ENCODE measurements at places on chromosomes 4 and X.

GRCh38 chr4:75308049-75308448 is 206.2 kb downstream of the RCHY1 start:
- no peak for DNase-seq

- no peak for DNase-seq
Measured at GRCh38 chrX:88437563-88437962, 309.5 kb upstream of the CPXCR1 start.

DNA sequence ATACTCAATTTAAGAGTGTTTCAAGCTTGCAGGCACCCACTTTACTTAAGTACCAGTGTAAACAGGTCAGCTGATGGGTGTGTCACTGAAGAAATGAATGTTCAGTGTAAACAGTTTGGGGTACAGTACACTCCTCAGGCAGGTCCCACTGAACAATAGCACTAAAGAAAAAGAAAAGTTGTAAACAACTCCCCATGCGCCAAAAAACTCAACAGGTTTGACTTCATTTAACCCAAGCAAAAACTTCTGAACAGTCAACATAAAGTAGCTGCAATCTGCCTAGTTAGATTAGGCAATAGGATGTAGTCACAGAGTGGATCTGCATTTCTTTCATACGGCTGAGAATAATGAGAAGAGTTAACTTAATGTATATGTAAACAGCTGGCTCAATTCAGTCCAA is 93.2 kb downstream of the FAM13A start:
- DNase-seq: no peak

DNA sequence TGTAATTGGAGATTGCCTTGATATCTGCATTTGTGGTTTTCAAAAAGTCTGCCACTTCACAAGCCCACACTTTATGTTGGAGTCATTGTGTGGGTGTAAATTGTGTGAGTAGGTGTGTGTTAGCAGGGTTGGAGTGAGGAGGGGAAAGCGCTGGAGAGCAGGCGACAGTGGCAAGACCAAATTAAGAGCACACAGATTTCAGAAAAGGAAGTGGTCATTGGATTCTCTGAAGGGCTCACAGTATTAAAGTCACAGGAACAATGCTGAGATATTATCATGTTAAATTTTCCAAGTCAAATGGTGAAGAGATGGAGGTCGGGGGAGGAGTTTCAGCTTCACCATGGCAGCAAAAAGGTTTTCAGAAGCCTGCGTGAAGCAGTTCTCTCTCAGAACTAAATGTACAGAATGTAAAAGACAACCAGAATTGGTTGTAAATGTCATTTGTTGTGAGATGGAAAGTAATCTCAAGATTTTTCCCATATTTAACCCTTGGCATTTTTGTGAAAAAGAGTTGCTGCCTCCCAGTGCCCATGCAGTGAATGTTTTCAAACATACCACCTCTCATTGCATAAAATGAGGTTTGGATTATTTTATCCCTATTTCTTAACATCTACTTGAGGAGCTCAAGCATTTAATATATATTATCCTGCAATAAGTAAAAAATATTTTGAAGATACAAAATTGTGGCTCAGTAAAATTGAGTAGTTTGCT is 265.9 kb downstream of the ZNF674 start:
- DNase-seq: no peak

- no peak for DNase-seq
Measured at GRCh38 chrX:101764538-101764937, 104.9 kb upstream of the ARMCX2 start.

- no peak for DNase-seq
Measured at GRCh38 chr4:121064482-121064881, 7.9 kb downstream of the NDNF start.

- no peak for DNase-seq
Measured at GRCh38 chrX:15373976-15374375, 10.2 kb downstream of the VEGFD start.

GRCh38 chrX:70449457-70449966 is 4.9 kb downstream of the DLG3 start:
- no peak for DNase-seq

- DNase-seq: no peak
Measured at GRCh38 chr4:91904556-91904955, 399.2 kb upstream of the GRID2 start.

DNA sequence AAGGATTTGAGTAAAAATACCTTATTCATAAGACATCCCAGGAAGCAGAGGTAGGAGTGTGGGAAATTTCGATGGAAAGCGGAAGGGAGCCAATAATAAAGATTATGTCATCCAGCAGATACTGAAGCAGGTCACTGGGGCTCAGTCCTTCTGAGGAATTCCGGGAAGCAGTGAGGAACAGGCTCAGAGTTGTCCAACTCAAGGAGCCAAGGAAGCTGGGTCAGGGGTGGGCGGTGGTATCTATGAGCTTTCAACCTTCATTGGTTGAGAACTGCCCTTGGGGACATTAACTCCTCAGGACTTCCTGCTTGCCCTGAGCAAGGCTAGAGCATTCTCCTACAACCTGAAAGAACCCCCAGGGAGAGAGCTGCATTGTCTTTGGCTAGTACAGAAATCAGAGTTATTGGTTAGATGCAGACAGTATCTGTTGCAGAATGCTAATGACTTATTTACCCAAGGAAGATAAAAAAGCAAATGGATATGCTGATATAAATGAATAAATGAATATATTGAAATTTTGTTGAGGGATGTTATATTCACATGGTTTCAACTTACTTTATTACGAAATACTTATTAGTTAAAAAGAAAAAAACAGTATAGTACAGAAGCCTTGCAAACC is 68.2 kb downstream of the DMP1 start:
- DNase-seq: no peak

GRCh38 chr4:76012388-76012801 is 5.1 kb upstream of the CXCL9 start:
- no peak for DNase-seq

- no peak for DNase-seq
Measured at GRCh38 chr4:41176340-41176739, 38.0 kb downstream of the APBB2 start.

DNA sequence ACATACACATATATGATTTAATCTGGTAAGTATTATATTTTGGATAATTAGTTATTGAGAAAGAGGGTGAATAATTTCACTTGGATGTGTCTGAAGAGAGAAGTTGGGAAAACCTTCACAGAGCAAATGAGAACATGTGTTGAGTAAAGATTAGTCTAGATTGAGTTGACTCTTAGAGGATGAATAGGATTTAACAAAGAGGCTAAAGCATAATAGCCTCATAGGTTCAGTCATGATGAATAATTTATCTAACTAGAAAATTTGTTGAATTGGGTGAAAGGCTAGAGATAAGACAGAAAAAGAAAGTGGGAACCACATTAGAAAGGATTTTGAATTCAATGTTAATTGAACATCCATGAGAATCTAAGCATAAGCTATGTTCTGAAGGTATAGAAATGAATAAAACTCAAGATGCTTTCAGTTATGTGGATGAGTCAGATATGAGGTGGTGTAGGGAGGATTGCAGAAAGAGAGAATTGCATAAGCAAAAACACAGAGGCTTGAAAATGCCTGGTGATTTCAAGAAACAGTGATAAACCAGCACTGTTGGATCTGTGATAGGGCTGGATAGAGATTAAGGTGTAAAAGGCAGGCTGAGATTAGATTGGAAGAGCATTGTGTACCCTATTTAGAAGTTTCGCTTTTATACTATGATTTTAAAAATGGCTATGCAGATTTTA is 207.6 kb upstream of the NR3C2 start:
- DNase-seq: no peak

DNA sequence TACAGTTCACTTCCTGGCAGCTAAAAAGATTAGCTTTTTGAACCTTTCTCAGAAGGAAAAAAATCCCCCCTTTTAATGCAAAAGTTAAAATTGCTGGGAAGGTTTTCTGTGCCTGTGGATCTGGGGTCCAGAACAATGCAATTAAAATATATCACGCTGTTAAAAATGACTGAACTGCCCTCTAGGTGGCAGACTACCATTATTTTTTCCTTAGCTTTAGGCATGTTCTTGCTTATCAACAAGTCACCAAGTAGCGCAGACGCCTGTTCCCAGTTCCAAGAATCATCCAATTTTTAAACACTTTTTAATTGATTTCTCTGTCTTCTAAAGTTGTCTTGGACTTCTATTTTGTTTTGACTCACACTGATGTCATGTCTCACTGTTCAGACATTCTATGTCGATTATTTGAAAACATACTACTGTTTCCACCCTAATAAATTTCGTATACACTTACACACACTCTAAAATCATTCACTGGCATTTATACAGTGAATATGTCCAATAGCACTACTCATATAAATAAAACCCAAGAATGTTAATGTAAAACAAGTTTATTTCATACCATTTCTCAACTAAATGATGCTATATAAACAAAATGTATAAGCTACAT is 661.6 kb downstream of the RAPGEF2 start:
- peak; percentile 78 for DNase-seq

DNA sequence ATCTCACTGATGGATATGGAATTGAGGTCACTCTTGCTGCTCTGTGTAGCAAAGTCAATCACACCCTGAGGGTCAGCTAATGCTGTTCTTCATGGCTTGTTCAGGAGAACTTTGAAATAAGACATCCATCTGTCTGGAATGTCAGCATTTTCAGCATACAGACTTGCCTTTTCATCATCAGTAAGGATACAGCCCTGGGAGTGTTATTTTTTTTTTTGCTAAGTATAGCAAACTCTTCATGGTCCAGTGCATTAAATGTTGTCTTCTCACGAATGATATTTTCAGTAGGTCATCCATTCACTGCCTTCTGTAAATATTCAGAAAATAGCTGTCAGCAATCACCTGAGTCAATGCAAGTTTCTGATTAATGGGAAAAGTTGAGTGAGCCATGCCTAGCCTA is 268.8 kb upstream of the SMIM31 start:
- DNase-seq: no peak

GRCh38 chr4:182537031-182537795 is 294.0 kb downstream of the TENM3 start:
- no peak for DNase-seq

- no peak for DNase-seq
Measured at GRCh38 chr4:88900432-88900831, 156.6 kb downstream of the FAM13A start.

- DNase-seq: no peak
Measured at GRCh38 chrX:118569676-118570075, 74.1 kb downstream of the DOCK11 start.

GRCh38 chr4:15427161-15427560 is 672 bp upstream of the C1QTNF7 start:
- DNase-seq: no peak

- DNase-seq: peak; percentile 90
Measured at GRCh38 chr4:2948895-2949781, 14.1 kb downstream of the NOP14 start.

- DNase-seq: no peak
Measured at GRCh38 chrX:153689654-153690465, 2.1 kb downstream of the SLC6A8 start.

- no peak for DNase-seq
Measured at GRCh38 chr4:104772849-104773248, 278.2 kb upstream of the CXXC4 start.

DNA sequence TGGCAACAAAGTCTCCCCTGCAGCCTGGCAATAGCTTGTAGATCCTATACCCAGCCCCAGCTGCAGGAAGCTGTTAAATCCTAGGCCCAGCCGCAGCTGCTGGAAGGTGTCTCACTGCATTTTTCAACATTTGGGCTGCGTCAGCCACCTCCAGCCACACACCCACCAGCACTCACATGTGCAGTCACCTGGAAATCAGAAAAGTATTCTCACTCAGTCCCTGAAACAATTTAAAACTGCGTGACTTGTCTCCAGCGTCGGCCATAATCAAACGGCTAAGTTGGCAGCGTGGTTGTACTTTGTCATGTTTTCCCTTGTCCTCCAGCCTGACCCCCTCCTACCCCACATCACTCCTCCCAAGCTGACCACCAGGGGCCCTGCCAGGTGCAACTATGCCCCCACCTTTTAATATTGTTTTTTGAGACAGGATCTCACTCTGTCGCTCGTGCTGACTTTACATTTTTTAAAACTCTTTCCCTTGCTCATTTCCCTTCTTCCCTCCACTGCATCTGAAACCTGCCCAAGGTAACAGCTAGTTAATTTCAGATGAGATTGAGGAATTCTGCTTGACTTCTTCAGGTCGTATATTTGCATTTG is 97.2 kb upstream of the FRG1 start:
- no peak for DNase-seq

Data from cerebellar cortex (tissue), 1 donor.